ENCODE measurements at places on chromosomes 6 and 20. TPM values are rescaled to one million over a fixed set of nuclear protein-coding genes. Genes with fewer than 3 reads are reported as not detected.

- peak; percentile 32 for DNase-seq
Measured at GRCh38 chr6:164039954-164040375, 625.4 kb downstream of the QKI start.

- no peak for DNase-seq
Measured at GRCh38 chr6:136752554-136752953, 39.7 kb downstream of the MAP3K5 start.

The SASH1 gene
- total RNA-seq = 53.5 TPM

GRCh38 chr20:34634392-34634791, 42.5 kb downstream of the PIGU start:
- DNase-seq = no peak

- no peak for DNase-seq
Measured at GRCh38 chr6:291204-291696, 1.0 kb upstream of the DUSP22 start.

- DNase-seq = no peak
Measured at GRCh38 chr20:63145156-63145555, 70.8 kb downstream of the YTHDF1 start.

DNA sequence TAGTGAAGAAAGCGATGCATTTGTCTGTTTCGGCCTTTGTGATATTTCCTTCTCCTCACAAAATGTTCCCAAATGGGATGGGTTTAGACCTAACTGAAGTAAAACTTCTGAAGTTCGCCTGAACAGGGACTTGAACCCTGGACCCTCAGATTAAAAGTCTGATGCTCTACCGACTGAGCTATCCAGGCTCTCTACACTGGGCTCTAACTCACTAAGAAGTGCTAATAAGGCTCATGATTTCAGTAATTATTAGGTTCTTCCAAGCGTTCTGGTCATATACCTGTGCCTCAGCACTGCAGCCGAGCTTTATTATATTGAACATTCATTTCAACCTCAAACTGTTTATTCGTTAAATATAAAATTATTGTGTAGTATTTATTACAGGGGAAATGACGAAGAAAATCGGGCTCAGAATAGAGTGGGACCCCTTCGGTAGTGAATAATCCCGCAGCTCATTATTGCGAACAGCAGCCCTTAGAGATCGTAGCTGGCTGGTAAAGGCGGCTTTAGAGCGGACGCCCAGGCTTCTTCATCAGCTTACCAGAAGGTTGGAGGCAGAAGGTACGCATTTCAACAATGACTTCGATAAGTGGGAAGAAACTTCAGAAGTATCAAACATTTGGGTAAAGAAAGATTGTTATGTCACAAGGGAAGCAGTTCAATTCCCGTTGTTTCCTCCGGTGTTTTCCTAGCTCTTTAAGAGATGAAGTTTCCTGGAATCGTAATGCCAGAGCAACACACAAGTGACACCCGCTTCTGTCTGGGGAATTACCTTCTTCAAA, 119.0 kb upstream of the ZNF184 start:
- DNase-seq = no peak

The BMP5 gene
- 12.7 TPM for total RNA-seq

DNA sequence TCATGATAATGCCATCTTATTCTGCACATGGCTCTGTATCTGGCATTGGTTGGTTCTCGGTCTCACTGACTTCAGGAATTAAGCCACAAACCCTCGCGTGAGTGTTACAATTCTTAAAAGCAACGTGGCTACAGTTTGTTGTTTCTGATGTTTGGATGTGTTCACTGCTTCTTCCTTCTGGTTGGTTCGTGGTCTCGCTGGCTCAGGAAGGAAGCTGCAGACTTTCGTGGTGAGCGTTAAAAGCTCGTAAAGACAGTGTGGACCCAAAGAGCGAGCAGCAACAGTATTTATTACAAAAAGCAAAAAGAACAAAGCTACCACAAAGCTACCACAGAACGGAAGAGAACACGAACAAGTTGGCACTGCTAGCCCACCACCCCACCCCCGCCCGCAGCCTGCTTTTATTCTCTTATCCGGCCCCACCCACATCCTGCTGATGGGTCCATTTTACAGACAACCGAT, 51.1 kb downstream of the MYLIP start:
- no peak for DNase-seq

- no peak for DNase-seq
Measured at GRCh38 chr6:30894381-30894780, 10.1 kb downstream of the DDR1 start.

DNA sequence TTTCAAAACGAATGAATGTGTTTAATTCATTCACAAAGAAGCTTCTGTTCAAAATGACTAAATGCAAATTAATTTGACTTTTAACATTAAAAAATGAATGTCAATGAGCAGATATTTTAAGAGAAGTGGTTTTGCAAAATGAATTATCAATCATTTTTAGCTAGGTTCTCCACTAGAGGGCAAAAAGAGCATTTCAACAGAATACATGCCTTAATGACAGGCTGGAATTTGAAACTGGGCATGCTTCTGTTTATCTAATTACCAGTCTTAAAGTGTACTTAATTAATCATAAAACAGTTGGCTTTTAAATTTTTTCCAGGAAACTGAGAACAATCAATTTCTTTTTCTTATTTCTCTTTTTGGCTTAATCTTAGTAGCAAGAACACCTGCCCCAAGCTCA, 63.8 kb upstream of the TINAG start:
- no peak for DNase-seq

DNA sequence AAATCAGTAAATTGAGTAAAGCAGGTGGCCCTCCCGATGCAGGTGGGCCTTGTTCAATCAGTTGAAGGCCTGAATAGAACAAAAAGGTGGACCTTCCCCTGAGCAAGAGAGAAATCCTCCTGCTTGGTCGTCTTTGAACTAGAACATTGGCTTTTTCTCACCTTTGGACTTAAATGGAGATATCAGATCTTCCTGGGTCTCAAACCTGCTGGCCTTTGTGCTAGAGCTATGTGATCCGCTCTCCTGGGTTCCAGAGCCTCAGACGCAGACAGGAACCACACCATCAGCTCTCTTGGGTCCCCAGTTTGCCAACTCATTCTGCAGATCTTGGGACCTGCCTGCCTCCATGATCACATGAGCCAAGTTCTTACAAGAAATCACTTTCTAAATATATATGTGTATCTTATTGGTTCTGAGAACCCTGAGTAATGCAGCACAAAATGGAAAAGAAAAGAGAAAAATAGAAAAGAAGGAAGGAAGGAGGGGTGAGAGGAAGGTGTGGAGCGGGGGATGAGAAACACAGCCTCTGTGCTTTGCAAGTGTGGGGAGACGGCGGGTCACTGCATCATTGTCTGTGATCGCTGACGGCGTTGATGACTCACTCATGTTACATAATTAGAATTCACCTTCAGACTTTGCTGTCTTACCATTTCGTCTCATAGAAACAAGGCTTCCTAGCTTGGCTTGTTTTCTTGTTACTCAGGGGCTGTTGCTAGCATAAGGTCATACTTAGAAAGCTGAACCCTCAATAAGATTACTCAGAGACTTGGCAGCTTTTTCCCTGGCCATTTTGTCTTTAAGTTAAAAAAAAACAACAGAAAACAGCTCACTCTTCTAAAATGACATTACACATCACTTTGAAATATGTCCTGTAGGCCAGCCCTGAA, 85.7 kb upstream of the NEDD9 start:
- DNase-seq = peak; percentile 73

DNA sequence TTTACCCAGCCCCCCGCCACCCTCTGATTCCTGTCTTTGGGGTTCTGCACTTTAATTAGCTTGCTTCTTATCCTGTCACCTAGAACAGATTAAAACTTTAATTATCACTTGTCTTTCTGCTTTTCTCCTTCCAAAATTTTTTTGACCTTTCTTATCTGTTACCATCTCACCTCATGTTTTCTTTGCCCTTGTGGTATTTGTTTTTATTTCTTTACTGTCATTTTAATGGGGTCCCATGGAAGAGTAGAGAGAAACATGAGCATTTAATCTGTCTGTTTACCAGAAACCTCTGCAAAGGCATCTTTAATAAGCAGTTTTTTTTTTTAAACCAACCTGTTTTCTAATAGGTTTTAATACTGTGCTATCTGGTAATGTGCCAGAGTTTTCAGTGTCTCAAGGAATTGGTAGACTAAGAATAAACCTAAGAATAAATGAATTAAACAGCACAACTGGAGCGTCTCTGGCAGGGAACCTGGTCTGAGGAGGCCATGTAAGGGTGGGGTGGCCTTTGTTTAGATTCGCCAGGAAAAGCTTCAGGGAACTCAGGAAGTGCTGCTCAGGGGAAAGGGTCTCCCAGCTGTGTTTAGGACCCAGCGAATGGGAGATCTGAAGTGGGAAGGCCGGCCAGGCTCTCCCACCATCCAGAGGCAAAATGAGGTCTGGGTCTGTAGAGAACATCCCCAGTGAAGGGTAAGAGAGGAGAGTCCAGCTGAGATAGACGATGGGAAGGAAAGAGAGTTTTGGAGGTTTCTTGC, 69.8 kb downstream of the ARID1B start:
- no peak for DNase-seq

The WFDC12 gene
- 0.44 TPM for total RNA-seq

DNA sequence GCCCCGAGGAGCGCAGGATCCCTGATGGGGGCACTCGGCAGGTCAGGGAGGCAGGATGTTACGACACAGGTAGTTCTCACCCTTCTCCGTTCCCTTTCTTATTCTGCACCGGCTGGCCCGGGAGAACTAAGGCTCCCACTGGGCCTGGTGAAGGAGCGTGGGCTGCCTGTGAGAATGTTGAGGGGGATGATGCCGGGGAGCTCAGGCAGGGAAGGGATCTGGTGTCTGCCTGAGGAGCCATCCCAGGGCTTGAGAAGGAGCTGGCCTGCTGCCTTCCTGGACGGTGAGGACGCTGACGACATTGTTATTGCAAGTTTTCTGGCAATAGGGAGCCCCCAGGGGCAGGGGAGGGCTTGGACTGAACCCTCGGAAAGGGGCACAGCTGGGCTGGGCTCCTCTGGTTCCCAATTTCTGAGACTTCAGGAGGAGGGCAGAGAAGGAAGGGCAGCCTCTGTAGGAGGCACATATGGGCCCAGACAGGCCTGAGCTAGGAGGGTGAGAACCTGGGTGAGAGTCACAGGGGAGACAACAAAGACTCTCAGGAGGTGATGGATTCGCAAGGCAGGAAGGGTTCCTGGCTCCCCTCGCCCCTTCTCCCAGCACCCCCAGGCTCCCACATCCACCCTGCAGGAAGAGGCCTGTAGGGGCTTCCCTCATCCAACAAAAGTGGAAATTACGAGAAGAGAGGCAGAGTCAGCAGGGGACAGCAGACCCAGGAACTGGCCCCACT, 32.8 kb downstream of the CYP21A2 start:
- no peak for DNase-seq

DNA sequence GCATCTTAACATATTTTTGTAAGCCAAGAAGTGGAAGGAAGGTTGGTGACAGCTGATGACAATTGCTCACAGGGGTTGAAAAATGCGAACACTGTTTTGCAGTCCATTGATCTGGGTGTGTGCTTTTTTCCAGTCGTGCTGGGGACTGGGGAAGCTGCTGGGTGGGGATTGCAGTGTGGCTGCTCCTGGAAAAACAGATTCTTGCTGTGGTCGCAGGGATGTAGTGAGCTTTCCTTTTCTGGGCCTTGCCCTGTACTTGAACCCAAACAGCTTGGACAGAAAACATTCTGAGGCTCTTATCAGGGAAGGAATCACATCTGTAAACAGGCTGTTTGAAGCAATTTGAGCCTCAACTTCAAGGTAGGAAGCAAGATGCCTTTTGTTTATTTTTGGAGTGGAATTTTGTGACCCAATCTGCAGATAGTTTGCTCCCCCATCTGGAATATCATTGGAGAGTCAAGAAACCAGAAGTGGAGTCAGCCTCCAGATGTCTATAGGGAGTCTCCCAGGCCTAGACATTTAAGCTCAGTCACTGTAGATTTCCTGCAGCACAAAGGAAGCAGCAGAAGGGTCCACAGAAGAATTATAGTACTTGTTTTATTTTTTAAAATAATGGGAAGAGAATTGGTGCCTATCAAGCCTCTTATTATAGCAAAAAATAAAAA, 279.2 kb upstream of the FERMT1 start:
- no peak for DNase-seq

The NOTCH4 gene
- total RNA-seq = 37.0 TPM

DNA sequence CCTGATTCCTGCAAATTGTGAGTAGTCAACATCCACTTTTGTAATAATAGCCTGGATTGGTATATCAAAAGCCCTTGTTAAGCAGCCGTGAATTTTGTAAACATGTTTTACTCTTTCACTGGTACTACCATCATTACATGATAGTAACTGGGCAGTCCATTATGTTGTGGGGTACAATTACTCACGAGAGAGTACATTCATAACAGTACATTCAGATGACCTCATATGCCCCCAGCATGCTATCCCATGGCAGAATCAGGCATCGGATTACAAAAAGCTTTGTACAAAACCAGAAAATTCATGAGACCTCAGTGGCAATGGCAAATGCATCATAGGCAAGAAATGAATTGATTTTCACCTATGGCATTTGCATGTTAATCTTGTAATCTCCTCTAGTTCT, 166.2 kb downstream of the EPM2A start:
- DNase-seq = no peak

DNA sequence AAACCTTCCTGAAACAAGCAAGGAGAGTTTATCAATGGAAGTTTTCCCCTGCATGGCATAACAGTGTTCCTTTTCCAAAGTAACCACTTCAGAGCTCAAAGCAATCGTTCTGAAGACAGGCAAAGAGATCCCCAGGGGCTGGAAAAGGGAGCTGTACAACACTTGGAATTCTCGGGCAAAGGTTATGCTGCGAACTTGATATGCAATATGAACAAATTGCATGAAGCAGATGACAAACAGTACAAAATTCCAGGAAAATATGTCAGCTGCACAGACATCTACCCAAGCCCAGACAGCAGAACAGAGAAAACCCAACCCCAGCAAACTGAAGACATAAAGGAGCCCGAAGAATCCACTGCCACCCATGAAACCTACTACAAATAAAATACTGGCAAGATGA, 18.4 kb downstream of the POPDC3 start:
- DNase-seq = no peak

The PPP1R14C gene
- 13.6 TPM for total RNA-seq

- no peak for DNase-seq
Measured at GRCh38 chr20:7031222-7031621, 263.7 kb downstream of the BMP2 start.

- no peak for DNase-seq
Measured at GRCh38 chr6:139759086-139759485, 384.6 kb upstream of the CITED2 start.

The LY6G5B gene
- total RNA-seq = 13.6 TPM

The CSTF1 gene
- 34.3 TPM for total RNA-seq

The KIFC1 gene
- 5.8 TPM for total RNA-seq

Data from left lung (tissue), 14 donors.